Forelimb muscle (tissue), 1 donor: ENCODE measurements at places on chromosomes 16 and 17. TPM values are rescaled to one million over a fixed set of nuclear protein-coding genes. Genes with fewer than 3 reads are reported as not detected.

- no peak for DNase-seq
Observed at GRCh38 chr16:67387479-67388079, 5.7 kb downstream of the TPPP3 start.

- DNase-seq = no peak
Observed at GRCh38 chr17:51044976-51045375, 75.7 kb downstream of the SPAG9 start.

GRCh38 chr16:31265329-31266245 lies 5.8 kb downstream of the ITGAM start:
- DNase-seq = no peak

GRCh38 chr16:57313509-57313908 lies 29.0 kb upstream of the PLLP start:
- no peak for DNase-seq

GRCh38 chr16:74874123-74874522 lies 99.5 kb upstream of the FA2H start:
- DNase-seq = no peak

- no peak for DNase-seq
Observed at GRCh38 chr16:50578137-50578536, 29.9 kb downstream of the NKD1 start.

DNA sequence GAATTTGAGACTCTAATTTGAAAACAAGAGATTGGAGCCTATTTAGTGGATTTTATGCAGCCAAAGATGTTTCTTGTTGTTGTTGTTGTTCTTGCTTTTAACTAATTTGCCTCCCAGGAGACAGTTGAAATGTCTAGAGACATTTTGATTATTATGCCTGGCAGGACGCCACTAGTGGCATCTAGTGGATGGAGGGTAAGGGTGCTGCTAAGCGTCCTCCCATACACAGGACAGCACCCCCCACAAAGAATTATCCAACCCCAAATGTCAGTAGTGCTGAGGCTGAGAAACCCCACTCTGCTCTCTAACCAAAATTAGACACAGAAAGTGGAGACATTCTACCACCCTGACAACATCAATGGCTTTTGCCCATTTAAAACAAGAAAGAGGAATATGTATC lies 15.4 kb upstream of the HSBP1 start:
- no peak for DNase-seq

DNA sequence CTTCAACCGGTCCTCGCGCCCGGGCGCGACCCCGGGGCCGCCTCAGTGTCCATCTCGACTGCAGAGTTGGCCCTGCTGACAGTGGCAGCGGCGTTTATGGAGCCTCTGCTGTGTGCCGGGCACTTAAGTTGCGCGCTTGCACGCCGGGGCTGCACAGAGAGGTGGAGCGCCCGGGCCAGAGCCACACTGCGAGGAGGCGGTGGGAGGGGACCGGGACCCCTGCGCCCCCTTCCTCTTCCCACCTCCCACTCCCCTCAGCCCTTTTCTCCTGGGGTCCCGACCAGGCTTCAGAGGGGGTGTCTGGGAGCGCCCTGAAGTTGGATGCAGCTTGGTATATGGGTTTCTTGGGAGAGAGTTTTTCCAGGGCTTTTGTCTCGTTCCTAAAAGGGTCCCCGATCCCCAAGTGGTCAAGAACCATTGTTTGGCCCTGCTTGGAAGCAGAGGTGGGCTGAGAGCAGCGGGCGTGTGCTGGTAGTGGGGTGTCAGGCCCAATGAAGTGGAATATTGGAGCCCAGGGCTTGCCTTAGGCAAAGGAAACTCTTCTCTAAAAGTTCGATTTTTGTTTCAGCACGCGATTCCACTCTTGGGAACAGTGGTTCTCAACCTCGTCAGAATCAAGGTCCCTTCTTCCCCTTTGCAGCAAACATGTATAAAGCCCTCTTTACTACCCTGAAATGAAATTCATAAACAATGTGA lies 605 bp downstream of the MRTFB start:
- DNase-seq = no peak

DNA sequence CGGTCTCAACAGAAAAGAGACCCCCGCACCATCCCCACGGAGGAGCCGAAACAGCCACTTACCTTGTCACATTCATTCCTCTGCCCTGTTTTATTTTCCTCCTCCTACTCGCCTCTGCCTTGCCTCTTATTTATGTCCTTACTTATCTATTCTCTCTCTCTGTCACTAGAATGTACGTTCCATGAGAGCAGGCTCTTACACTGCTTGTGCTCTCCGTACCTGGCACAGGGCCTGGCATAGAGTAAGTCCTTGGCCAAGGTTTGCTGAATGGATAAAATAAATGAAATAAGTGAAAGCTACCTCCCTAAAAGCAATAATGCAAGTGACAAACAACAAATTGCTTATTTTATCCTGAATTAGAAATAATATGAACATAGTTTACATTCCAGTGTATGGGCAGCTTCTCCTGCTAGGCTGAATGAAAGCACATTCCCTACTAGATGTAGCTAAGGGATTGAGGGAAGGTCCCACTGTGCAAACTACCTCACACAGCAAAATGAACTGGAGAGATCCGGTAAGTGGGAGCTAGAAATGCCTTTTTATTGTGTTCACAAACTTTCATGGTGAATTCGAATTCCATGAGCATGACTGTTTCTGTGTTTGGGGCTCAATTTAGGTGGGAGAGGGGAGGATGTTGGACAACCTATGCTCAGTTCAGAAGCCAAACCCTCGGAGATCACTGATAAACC lies 173.1 kb downstream of the PARN start:
- DNase-seq = no peak

GRCh38 chr17:31371511-31372097 lies 19.9 kb upstream of the RAB11FIP4 start:
- no peak for DNase-seq

DNA sequence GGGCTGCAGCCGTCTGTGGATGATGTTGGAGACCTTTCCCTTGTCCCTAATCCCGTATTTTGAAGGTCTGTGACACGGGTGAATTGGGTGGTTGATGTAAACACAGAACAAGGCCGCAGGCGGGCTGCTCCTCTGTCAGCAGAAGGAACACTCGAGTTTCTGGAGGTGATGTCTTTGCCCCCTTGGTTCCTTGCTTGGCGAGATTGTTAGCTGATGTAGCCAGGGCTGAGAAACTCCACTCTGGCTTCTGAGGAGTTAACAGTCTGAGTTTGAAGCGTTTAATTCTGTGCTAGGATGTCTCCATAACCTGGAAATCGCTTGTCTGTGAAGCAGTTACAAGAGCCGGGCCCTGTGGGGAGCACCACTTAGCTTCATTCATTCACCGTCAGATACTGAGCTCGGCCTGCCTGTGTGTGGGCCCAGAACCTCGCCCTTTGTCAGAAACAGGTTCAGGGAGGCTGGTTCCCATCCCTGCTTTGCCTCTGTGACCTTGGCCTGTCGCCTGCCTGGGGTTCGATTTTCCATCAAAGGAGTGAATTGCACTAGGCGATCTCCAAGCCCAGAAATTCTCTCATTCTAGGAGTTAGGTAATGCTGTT lies 1.3 kb downstream of the MAPK8IP3 start:
- no peak for DNase-seq

DNA sequence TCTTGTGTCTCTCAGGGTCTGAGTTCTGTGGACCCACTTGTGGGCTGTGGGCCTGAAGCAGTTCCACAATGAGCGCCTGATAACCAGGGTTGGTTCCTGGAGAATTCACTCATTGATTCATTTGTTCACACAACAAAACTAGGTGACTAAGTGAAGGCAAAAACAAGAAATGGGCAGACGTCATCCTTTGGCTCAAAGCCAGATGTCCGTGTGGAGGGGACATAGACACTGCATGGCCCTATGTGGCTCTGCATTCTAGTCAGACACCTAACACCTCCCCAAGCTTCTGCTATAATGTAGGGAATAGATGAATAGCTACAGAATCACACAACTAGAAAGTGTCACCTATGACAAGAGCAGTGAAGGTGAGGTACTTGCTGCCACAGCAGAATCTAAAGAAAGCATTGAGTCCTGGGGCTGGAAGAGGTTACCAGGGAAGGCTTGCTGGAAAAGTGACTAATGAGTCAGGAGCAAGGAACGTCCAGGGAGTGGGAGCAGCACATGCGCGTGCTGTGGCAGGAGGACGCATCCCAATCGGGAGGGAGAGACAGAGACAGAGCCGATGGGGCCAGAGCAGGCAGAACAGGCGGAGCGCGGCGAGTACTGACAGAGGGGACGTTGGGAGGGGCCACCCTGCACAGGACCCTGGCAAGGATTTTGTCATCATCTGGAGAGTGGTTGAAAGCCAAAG lies 58.9 kb downstream of the CES1 start:
- DNase-seq = no peak

- DNase-seq = no peak
Observed at GRCh38 chr16:87098976-87099720, 218.0 kb downstream of the C16orf95 start.

GRCh38 chr17:78122931-78123249 lies 5.7 kb downstream of the TMC6 start:
- no peak for DNase-seq

- no peak for DNase-seq
Observed at GRCh38 chr17:35011671-35012216, 31.4 kb downstream of the LIG3 start.

DNA sequence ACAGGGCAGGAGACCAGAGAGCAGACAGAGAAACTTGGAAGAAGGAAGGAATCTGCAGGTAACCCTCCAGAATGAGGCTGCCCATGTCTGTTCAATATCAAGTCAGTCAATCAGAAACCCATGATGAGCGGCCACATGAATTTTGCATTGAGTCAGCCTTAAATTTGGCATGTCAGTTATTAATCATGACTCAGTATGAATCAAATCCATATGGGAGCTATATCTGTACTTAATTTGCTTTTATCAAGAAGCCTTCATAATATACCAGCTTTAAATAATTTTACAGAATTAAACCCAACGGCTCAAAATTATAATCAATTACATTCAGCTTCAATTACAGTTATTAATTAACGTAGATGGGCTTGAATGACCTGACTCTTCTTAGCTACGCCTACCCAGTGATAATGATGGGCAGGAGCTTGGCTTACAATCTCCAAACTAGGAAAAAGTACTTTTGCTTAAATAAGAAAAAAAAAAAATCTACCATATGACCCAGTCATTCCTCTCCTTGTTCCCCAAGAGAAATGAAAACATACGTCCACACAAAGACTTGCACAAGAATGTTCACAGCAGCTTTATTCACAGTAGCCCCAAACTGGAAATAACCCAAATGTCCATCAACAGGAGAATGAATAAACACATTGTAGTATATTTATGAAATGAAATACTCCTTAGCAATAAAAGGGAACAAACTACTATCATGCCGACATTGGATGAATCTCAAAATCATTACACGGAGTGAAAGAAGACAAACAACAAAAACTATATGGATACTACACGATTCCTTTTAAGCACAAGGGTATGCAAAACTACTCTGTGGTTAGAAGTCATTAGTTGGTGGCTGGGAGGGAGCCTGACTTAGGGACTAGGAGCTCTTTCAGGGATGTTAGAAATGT lies 48.6 kb downstream of the SLC39A11 start:
- no peak for DNase-seq

GRCh38 chr17:78038748-78039288 lies 80.3 kb downstream of the TNRC6C start:
- no peak for DNase-seq

- no peak for DNase-seq
Observed at GRCh38 chr17:30964876-30965275, 6.0 kb upstream of the RNF135 start.

DNA sequence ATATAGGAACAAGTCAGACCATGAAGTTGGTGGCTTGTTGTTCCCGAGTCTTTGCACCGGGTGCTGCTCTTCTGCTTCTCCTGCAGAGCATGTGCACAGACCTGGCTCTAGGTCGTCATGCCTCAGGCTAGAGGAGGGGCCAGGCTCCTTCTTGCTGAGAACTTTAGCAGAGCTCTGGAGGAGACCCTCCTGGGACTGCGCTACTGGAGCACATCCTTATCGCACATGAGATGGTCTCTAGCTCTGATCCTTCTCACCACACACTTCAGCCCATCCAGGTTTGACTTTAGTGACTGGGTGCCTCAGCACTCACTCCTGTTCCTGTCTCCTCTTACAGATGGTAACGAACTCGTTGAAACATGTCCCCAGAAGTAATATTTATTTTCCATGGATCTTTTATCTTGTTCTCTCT lies 14.9 kb downstream of the FOXK2 start:
- no peak for DNase-seq

DNA sequence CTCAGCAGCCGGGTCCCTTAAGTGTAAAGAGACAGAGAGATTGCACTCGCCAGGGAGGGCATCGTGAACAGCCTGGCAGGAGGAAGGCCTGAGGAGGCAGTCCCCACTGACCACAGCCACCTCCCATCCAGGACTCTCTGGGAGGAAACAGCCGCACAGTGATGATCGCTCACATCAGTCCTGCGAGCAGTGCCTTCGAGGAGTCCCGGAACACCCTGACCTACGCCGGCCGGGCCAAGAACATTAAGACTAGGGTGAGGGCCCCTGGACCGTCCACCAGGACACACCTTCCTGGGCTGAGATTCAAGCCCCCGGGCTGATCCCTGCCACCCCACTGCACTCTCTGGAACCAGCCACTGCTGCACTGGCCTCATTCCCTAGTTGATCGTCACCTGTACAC lies 14.0 kb downstream of the BTBD17 start:
- DNase-seq = no peak

DNA sequence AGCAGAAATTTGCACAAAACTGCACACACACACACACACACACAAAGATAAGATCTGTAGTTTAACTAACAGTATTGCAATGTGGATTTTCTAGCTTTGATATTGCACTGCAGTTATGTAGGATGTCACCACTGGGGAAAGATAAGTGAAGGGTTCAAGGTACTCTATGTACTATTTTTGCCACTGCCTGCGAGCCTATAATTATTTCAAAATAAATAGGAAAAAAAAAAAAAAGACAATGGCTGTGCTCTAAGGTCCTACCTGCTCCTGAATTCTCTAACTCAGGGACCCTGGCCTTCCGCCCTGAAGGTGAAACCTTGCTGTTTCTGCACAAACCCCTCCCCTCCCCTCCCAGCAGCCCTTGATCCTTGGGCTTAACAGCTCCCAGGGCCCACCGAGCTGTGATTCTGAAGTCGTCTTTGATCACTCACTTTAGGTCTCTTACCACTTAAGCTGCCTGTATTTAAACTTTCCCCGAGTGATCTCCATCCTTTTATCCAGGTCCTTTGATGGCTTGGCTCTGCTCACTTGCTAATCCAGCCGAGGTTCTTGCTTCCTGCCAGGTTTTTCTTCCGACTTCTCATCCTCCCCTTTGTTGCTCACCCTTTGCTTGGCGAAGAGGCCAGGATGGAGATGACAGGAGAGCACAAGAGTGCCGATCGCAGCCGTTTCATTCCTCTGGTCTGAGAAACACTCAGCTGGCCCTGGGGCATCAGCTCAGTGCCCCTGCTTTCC lies 37.7 kb downstream of the TMEM114 start:
- DNase-seq = no peak

The TNFAIP1 gene
- polyA plus RNA-seq = 29.1 TPM

The SLC43A2 gene
- polyA plus RNA-seq = 3.9 TPM

The CASKIN1 gene
- 2.3 TPM for polyA plus RNA-seq

The PTX4 gene
- 0.53 TPM for polyA plus RNA-seq

The OR2C1 gene
- 0.16 TPM for polyA plus RNA-seq

The SECTM1 gene
- 3.3 TPM for polyA plus RNA-seq

The NPLOC4 gene
- 57.9 TPM for polyA plus RNA-seq

The UNC13D gene
- polyA plus RNA-seq = 3.7 TPM

The SLC22A31 gene
- 3.9 TPM for polyA plus RNA-seq

The ASIC2 gene
- 0.32 TPM for polyA plus RNA-seq

The LRRC46 gene
- polyA plus RNA-seq = 0.81 TPM

The CMTM2 gene
- polyA plus RNA-seq = 0.30 TPM

The ARL17A gene
- 15.6 TPM for polyA plus RNA-seq

The SOX15 gene
- polyA plus RNA-seq = 1.7 TPM

The OTOP3 gene
- not detected for polyA plus RNA-seq

The MARF1 gene
- polyA plus RNA-seq = 36.0 TPM

The CYBC1 gene
- polyA plus RNA-seq = 25.2 TPM

The CHST4 gene
- polyA plus RNA-seq = not detected
